ENCODE measurements at places on chromosomes 1 and 21. TPM values are rescaled to one million over a fixed set of nuclear protein-coding genes. Genes with fewer than 3 reads are reported as not detected.

DNA sequence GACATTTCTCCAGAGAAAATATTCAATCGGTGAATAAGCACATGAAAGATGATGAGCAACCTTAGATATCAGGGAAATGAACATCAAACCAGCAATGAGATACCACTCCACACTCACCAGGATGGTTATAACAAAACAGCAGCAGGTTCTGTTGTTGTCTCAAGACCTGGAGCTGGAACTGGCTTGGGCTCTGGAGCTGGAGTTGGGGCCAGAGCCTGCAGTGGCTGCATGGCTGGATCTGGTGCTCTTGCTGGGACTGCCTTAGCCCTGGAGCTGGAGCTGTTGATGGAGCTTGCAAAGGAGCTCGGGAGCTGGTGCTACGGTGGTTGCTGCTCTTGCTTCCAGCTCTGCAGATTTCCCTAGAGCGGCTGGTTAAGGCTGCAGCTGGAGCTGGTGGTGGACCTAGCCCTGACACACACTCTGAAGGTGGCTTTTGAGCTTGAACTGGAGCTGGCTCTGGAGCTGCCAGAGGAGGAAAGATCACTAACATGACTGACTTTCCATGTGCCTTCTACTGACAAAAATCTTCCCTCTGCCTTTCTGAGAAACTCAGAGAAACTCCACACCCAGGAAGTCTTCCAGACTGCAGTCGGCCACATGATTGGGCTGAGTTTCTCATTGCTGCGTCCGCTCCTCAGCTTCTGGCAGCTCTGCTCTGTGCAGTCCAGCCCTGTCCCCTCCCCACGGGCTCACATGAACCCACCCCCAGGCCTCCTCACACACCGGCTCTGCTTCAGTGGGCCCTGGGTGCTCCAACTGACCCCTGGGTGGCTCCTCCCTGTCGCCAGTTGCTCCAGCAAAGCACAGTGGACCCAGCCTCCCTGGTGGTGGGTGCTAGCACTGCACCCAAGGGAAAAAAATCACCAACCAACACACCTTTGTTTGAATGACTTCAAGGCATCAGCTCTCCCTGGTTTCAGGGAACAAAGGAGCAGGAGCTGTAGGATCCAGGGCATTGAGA lies 139.1 kb upstream of the FMN2 start:
- no peak for DNase-seq

DNA sequence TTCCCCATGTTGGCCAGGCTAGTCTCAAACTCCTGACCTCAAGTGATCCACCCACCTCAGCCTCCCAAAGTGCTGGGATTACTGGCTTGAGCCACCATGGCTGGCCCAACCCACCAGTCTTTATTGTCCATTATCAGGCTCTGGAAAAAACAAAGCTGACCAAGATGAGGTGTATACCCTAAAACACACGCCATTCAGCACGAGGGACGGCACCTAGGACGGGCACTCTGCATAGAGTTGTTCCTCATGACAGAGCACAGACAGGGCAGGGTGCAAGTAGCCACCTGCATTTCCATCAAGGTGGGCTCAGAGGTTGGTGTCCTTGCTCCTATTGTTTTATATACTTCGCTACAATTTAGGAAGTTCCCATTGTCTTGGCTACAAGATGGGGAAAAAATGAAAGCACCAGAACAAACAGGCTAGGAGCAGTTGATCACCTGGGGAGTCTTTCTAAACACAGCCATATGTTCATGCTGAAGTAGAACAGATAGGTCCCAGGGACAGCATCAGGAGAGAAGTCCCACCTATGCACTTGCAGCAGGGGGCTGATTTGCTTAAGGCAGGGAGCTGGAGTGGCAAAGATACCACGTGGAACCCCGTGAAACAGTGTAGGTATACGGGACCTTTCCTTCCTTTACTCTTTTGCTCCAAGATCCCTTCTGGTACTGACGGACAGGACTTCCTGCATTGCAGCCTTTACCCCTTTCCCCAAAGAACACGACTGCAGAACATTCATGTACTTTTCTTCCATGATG lies 4.5 kb downstream of the KRTCAP2 start:
- DNase-seq: no peak

Gene NBPF3
- total RNA-seq: 3.0 TPM

DNA sequence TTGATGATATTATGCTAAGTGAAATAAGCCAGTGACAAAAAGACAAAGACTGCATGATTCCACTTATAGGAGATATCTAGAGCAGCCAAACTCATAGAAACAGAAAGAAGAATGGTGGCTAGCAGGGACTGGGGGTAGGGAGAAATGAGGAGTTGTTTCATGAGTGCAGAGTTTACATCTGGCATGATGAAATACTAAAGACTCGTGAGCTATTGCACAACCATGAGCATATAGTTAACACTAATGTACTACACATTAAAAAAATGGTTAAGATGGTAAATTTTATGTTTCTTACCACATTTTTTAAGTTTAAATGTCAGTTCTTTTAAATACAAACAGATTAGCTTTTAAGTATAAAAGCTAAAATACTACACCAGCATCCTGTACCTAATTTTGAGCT lies 57.8 kb downstream of the ESRRG start:
- no peak for DNase-seq

GRCh38 chr1:246020211-246020954 lies 486.7 kb downstream of the SMYD3 start:
- DNase-seq: no peak

DNA sequence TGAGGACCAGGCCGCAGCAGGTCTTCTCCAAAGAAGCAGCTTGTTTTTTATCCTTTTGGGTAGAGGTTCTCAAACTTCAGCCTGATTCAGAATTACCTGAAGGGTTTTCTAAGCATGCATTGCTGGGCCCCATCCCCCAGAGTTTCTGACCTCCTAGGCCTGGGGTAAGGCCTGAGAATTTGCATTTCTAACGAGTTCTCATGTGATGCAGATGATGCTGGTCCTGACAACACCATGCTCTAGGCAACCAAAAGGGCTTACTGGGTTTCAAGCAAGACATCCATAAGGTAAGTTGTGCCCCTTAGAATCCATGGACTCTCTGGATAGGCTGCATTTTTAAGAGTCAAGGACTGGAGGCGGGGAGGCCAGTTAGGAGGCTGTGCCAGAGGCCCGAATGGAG lies 295.1 kb downstream of the HHIPL2 start:
- no peak for DNase-seq
